ENCODE measurements at places on chromosomes 5 and 9.

DNA sequence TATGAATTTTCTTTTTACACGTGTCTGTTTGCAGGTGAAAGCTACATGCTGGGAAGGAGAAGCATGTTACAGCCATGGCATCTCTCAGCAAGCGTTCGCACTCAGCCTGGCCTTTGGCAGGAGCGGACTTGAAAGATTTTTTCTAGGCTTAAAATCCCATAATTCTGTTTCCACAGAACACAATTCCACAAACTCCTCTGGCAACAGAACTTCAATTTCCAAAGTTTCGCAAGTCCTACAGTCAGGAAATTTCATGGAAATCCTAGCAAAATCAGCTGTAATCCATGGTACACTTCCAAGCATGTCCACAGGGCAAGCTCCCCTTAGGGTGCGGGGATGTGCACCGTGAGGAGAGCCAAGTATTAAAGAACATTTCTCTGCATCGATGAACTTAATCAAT lies 35.9 kb downstream of the SUB1 start:
- no peak for DNase-seq

DNA sequence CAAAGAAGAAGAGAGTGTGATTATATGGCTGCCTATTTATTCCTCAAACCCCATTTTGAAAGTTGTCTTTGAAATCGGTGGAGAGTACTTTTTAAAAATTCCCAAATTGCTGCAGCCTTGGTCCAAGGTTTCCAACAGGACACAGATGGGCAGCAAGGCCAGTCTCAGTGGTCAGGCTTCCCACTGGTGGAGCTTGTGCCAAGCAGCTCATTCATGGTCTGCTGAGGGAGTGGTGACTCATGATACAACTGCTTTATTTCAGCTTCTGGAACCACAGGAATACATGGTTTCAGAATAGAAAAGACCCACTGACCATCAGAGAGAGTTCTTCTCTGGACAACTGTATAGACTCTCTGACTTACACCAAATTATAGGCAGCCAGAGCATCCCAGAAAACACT lies 673.1 kb upstream of the KLF4 start:
- peak; percentile 94 for DNase-seq

DNA sequence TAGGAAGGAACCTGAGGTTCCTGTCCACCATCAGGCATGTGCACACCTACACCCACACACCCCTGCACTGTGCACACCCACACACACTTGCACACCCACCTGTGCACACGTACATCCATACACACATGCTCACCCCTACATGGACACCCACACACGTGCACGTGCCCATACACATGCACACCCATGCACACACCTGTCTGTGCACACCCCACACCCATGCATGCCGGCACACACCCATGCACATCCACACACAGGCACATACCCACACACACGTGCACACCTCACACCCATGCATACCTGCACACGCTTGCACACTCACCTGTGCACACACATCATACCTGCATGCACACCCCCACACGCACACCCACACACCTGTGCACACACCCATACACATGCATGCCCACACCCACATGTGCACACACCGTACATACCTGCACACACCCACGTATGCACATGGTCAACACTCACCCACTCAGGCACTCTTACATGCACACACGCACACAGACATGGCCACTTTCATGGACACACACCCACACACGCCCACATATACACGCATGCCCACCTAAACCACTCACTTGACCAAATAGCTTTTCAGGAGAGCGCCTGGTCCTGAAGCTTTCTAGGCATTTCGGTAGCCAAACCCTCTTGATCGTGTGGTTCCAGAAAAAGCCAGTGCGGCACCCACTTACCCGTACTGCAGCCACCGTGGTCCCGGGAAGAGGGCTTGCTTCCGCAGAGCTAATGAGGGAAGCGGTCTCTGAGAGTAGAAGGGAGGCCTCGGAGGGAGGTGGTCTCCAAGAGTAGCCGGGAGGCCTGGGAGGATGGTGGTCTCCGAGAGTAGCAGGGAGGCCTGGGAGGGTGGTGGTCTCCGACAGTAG lies 36.7 kb upstream of the CLPTM1L start:
- no peak for DNase-seq

- no peak for DNase-seq
These were observed 472.0 kb upstream of the WWC1 start for GRCh38 chr5:167819406-167819805.

GRCh38 chr9:81801190-81801589 lies 111.8 kb upstream of the TLE1 start:
- DNase-seq = peak; percentile 38

- DNase-seq = no peak
These were observed 38.7 kb downstream of the CDC42SE2 start for GRCh38 chr5:131302506-131302905.

DNA sequence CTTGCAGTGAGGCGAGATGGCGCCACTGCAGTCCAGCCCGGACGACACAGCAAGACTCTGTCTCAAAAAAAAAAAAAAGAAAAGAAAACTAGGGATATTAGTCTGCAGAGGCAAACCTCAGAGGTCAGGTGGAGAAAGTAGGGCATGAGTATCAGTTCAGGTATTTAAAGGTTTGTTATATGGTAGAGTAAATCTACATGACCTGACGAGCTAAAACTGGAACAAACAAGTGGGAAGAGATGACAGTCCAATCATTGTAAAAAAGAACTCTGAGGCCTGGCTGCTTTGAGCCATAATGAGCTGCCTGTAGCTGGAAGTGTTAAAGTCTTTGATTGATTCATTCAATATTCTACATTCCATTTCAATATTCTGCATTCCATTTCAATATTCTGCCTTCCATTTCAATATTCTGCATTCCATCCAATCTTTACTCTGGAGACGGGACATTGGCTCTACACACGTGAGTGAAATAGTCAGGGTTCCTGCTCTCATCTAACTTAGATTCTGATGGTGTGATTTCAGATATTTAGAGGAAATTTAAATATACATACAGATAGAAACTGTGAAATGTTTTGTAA lies 28.9 kb upstream of the GRAMD2B start:
- no peak for DNase-seq

DNA sequence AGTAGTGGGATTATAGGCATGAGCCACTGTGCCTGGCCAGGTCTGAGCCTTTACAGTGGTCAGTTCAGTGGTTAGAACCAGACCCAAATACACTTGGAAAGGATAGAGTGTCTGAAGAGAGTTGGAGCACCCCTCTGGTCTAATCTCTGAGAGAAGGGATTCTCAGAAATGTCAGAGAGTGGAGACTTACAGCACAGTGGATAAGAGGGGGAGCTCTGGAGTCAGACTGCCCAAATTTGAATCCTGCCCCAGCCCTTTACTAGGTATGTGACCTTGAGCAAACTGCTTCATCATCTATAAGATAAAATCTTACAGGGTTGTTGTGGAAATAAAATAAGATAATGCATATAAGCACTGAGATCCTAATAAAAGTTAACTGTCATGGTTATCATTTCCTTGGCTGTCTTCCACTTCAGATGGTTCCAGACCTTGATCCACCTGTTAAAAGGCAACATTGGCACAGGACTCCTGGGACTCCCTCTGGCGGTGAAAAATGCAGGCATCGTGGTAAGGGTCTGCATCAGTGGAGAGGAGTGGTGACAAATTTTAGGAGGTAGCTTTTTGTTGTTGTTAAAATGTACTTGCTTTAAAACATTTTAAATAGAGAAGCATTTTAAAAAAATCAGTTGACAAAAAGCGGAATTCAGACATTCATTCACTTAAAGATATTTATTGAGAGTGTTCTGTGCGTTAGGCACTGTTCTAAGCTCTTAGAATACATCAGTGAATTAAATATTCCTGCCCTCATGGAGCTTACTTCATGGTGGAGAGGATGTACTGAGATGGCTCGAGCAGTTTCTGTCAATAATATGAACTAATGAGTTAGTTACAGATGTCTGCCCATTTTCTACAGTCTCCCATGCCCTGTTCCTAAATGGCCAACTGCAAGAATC lies 16.0 kb downstream of the SLC36A1 start:
- DNase-seq = no peak

GRCh38 chr5:32202394-32202793 lies 28.3 kb upstream of the GOLPH3 start:
- DNase-seq = peak; percentile 77

DNA sequence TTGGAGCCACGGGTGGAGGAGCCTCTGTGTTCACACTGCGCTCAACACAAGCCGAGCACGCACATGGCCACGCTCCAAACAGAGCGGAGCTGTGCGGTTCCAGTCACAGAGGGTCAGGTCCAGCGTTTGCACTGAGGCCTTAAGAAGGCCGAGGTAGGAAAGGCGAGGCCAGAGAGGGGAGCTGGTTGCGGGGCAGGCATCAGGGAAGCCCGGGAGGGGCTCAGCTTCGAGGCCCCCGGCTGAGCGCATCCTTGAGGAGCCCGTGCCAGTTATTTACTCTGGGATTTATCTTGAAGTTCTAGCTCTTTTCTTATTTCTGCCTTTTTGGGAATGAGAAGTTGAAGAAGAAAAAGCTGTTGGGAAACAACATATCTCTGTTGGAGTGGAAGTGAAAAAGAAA lies 140.8 kb downstream of the IRX1 start:
- DNase-seq = no peak

- no peak for DNase-seq
These were observed 629.8 kb upstream of the WWC1 start for GRCh38 chr5:167661605-167662004.

DNA sequence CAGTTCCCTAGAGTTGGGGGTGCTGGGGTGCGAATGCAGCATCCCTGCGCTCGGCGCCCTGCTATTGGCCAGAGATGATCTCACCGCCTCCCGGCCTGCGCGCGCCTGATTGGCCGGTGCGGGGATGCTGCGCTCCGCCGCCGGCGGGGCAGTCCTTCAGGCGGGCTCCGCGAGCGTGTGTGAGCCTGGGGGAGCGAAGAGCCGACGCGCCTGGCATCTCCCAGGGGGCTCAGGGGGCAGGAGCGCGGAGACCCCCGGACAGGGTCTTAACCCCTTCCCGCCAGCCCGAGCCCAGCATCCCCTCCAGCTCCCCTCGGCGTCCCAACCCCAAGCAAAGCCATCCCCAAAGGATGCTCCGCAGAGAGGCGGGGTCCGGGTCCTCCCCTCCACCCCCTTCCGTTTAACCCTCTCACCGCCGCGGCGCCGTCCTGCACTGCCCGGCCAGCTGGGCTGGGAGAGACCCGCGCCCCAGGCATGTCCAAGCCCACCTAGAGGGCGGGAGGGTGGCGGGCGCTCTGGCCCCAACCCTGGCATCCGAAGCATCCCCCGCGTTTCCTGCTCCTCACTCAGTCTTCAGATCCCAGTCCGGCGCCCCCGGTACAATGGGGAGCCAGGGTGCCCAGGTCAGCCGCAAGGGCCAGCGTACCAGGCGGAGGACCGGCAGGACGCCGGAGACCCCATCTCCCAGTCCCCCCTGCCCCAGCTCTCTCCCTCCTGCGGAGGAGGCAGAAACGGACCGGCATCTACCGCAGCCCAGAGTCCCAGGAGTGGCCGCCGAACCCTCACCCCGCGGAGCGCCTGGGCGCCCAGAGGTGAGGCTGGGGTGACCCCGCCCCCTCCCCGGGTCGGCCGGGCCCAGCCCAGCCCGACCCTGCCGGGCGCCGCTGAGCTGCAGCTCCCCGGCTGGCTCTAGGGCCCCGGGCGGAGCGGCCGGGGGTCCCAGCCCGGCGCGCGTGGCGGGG lies 19.3 kb upstream of the TOR2A start:
- DNase-seq = no peak

GRCh38 chr5:88670461-88670860 lies 212.5 kb downstream of the MEF2C start:
- no peak for DNase-seq

DNA sequence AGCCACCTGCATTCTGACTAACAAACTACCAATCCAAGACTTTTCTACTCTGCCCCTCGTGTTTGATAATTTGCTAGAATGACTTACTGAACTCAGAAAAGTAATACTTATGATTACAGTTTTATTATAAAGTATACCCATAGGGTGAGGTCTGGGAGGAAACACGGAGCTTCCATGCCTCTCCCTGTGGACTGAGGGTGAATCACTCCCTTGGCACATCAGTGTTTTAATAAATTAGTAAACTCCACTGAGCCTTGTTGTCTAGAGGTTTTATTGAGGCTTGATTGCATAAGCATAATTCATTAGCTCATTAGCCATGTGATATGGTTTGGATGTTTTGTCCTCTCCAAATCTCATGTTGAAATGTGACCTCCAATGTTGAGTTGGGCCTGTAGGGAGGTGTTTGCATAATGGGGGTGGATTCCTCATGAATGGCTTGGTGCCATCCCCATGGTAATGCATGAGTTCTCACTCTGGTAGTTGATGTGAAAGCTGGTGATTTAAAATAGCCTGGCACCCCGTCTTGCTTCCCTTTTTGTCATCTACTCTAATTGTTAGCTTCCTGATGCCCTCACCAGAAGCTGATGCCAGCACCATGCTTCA lies 233.6 kb upstream of the TRPC7 start:
- DNase-seq = peak; percentile 30

DNA sequence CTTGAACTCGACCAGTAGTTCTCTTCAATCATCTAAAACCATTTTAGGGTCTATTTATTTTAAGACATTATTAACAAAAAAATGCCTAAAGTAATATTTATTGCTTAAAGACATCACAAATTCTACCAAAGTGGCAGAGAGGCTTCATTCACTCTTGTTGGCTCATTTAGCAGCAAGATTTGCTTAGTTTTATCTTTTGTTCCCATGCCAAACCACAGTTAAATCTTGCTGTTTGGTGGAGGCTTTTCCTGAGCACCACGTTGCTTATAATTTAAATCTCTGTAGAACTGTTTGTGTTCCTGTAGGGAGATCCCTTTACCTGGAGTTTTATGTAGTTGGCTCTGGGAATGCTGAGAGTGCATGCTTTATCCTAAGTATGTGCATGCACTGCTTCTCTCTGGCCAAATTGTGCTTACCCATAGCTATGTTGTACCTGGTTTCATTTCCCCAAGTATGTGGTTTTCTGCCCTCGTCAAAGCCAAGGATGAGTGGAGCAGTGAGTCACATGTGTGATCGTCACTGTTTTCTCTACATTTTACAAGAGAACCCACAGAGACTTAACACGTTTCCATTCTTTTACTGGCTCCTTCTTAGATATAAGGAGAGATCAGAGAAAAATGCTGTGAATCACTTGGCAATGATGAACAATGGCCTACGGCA lies 42.1 kb upstream of the MAST4 start:
- DNase-seq = peak; percentile 24

- no peak for DNase-seq
These were observed 49.1 kb upstream of the TEK start for GRCh38 chr9:27059907-27060306.

GRCh38 chr5:58165152-58165551 lies 294.7 kb downstream of the PLK2 start:
- DNase-seq = no peak

DNA sequence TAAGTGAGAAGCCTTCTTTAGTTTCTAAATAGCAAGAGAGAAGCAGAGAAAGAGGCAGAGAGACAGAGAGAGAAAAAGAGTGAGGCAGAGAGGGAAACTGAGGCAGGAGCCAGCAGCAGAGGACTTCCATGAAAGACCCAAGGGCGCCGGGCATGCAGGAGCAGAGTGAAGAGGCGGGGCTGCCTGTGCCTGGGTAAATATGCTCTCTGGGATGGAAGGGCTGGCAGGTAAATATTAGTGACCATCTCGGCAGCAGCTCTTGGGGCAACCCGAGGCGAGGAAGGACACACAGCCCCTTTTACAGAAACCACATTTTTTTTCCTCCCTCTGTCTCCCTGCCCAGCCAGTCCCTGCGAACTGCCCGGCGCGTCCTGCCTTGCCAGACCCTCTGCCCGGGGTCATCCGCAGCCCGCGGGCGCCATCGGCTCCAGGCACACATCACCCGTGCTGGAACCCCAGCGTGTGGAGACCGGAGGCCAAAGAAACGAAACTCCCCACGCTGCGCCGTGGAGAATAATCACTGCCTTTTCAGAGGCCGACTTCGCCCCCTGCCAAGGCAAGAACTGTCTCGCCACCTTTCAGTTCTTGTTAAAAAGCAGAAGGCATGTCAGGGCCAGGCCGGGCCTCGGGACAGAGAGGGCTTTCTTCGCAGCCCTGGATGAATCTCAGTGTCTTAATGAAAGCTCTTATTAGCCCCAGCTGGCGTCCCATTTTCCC lies 61.3 kb downstream of the BOD1 start:
- DNase-seq = no peak
